Activated CD8-positive, alpha-beta T cell treated with anti-CD3 and anti-CD28 coated beads for 36 hours (primary cell): ENCODE measurements at places on chromosomes 1 and 21. TPM values are rescaled to one million over a fixed set of nuclear protein-coding genes. Genes with fewer than 3 reads are reported as not detected.

- H3K36me3 ChIP-seq, result no peaks in the 10 kb centered on the region
- peaks cover 10% of the 10 kb centered on the region for H3K4me1 ChIP-seq
- H3K27me3 ChIP-seq, result peaks cover 4% of the 10 kb centered on the region
- DNase-seq, result no peak
Observed at GRCh38 chr1:229749992-229750391, 123.9 kb downstream of the URB2 start.

GRCh38 chr1:23370709-23371584 is 1.3 kb upstream of the ZNF436 start:
- no peak overlapping the region for H3K27ac ChIP-seq
- H3K4me1 ChIP-seq, result peaks cover 24% of the 10 kb centered on the region
- H3K27me3 ChIP-seq, result no peaks in the 10 kb centered on the region
- no peak for DNase-seq

DNA sequence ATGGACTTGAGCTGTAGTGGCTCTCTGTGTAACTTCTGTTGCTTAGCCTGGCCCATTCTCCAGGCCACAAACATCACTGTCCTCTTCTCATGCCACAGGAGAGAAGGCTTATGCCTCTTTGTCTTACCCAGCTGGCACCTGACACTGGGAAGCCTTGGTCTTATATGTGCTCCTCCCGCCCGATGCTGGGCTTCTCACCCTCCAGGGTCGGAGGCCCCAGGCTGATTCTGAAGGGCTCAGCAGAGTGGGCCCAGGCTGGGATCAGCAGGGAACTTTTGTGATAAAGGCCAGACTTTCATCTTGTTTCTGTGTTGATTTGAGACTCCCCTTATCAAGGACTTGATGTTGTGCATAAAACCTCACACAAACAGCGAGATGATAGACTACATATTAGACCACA is 29.8 kb downstream of the TRPM2 start:
- no peak overlapping the region for H3K27ac ChIP-seq
- no peak for DNase-seq
- H3K4me3 ChIP-seq, result no peak overlapping the region
- no peaks in the 10 kb centered on the region for H3K4me1 ChIP-seq
- H3K27me3 ChIP-seq, result no peaks in the 10 kb centered on the region

GRCh38 chr1:10793129-10793651 is 3.3 kb downstream of the CASZ1 start:
- no peak overlapping the region for H3K27ac ChIP-seq
- H3K36me3 ChIP-seq, result no peaks in the 10 kb centered on the region
- DNase-seq, result peak; percentile 26
- peaks cover 44% of the 10 kb centered on the region for H3K27me3 ChIP-seq
- H3K4me3 ChIP-seq, result peak overlapping the region; percentile 1

- DNase-seq, result peak; percentile 73
- no peaks in the 10 kb centered on the region for H3K36me3 ChIP-seq
- H3K4me1 ChIP-seq, result peaks cover 12% of the 10 kb centered on the region
- H3K4me3 ChIP-seq, result no peak overlapping the region
- no peaks in the 10 kb centered on the region for H3K27me3 ChIP-seq
Observed at GRCh38 chr1:180632326-180633056, 669 bp downstream of the XPR1 start.

DNA sequence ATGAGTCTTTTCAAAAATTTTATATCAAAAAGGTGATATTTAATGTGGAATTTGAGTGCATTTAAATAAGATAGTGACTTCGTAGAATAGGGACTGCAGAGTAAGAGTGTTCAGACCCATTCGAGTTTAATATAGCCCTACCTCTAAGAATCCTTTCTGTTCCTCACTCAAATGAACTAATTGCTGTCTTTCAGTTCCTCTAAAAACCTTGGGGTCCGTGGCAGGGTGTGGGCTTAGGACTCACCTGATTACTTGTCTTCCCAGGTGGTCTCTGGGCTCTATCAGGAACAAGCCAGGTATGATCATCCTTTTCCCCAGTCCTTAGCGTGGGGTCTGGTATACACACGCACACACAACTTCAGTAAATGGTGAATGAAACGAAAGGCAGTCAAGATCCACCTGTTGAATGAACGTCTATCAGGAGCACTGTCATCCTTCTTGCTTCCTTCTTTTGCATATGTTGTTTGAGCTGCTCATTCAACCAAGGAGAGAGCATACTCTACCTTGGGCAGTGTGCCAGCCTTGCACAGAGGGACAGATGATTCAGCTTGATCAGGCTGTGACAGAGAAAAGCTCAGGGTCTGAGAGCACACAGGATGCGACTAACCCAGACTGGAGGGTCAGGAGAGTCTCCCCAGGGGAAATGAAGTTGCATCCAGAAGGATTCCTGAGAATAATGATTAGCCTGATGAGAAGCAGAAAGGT is 1.2 kb upstream of the RNF11 start:
- peak overlapping the region; percentile 90 for H3K27ac ChIP-seq
- no peaks in the 10 kb centered on the region for H3K36me3 ChIP-seq
- H3K27me3 ChIP-seq, result no peaks in the 10 kb centered on the region
- H3K4me1 ChIP-seq, result peaks cover 27% of the 10 kb centered on the region

DNA sequence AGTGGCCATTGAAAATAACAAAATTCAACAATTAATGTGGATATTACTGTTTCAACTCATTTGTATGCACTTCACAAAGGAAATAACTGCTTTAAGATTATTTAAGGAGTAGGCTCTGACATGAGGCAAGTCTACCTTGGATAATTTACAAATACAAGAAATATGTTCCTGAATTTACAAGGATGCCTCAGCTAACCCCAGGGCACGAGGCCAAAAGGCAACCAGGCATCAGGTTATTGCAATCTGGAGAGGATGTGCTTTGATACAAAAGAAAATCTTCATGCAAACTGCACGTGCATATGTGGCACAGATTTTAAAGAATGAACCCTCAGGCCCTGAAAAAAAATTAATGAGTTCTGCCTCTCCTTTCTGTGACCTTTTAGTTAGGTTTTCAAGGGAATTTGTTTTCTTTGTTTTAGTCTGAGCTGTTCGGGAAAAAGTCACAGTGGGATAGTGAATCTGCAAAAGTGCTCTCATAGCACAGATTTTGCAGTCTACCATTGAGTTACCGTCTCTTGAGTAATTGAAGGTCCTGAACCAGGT is 1304.2 kb upstream of the ADGRL4 start:
- H3K4me3 ChIP-seq, result no peak overlapping the region
- DNase-seq, result no peak
- no peaks in the 10 kb centered on the region for H3K4me1 ChIP-seq

GRCh38 chr1:166907763-166908162 is 31.7 kb upstream of the TADA1 start:
- H3K4me3 ChIP-seq, result no peak overlapping the region
- peaks cover 3% of the 10 kb centered on the region for H3K27me3 ChIP-seq
- no peak overlapping the region for H3K27ac ChIP-seq
- H3K36me3 ChIP-seq, result no peaks in the 10 kb centered on the region
- peaks cover 14% of the 10 kb centered on the region for H3K4me1 ChIP-seq
- DNase-seq, result no peak

DNA sequence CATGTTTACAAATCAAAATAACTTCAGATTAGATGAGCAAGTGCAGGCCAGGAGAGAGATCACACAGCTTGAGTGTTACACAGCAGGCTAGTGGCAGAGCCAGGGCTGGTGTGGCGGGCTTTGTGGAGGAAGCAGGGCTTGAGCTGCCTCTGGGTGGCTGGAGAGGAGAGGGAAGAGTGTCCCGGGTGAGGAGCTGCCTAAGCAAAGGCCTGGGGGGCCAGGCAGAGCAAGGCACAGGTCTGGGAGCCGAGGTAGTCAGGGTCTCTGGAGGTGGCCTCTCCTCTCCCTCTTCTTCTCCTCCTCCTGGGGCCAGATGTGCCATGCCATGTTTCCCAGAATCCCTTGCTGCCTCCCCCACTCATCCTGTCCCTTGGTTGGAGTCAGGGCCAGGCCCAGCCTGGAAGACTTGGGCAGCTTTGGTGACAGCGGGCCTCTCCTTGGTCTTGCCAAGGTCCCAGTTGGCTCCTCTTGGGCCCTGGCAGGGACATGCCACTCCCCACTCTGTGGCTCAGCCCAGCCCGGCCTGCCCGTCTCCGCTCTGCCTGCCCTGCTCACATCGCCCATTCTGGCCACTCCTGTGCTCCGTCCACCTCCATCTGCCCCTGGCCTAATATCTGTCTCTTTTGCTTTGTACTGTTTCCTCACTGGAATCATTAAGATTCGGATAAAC is 70.3 kb downstream of the PTPRU start:
- peaks cover 3% of the 10 kb centered on the region for H3K27me3 ChIP-seq
- H3K36me3 ChIP-seq, result no peaks in the 10 kb centered on the region
- H3K4me3 ChIP-seq, result no peak overlapping the region

GRCh38 chr1:53326088-53326597 is 1.7 kb downstream of the LRP8 start:
- H3K27me3 ChIP-seq, result no peaks in the 10 kb centered on the region
- H3K4me3 ChIP-seq, result peak overlapping the region; percentile 97
- H3K4me1 ChIP-seq, result peaks cover 19% of the 10 kb centered on the region
- peaks cover 47% of the 10 kb centered on the region for H3K36me3 ChIP-seq
- H3K27ac ChIP-seq, result peak overlapping the region; percentile 97

- no peak for DNase-seq
- H3K36me3 ChIP-seq, result no peaks in the 10 kb centered on the region
- no peaks in the 10 kb centered on the region for H3K4me1 ChIP-seq
- H3K27me3 ChIP-seq, result peaks cover 22% of the 10 kb centered on the region
Observed at GRCh38 chr1:22602060-22602740, 34.2 kb upstream of the C1QA start.

- no peaks in the 10 kb centered on the region for H3K27me3 ChIP-seq
- no peaks in the 10 kb centered on the region for H3K4me1 ChIP-seq
Observed at GRCh38 chr1:16998589-16998988, 13.1 kb downstream of the ATP13A2 start.

GRCh38 chr1:176560681-176561080 is 97.7 kb downstream of the PAPPA2 start:
- peaks cover 4% of the 10 kb centered on the region for H3K27me3 ChIP-seq
- DNase-seq, result no peak
- H3K4me1 ChIP-seq, result no peaks in the 10 kb centered on the region
- no peaks in the 10 kb centered on the region for H3K36me3 ChIP-seq
- no peak overlapping the region for H3K4me3 ChIP-seq
- H3K27ac ChIP-seq, result no peak overlapping the region

- no peaks in the 10 kb centered on the region for H3K27me3 ChIP-seq
- H3K4me1 ChIP-seq, result no peaks in the 10 kb centered on the region
- no peak overlapping the region for H3K27ac ChIP-seq
- no peak for DNase-seq
Observed at GRCh38 chr1:97160818-97161217, 439.2 kb downstream of the PTBP2 start.

GRCh38 chr1:23869051-23869450 is 961 bp upstream of the FUCA1 start:
- H3K27me3 ChIP-seq, result no peaks in the 10 kb centered on the region
- no peak overlapping the region for H3K27ac ChIP-seq
- peak overlapping the region; percentile 76 for H3K4me3 ChIP-seq

GRCh38 chr1:65820983-65821382 is 28.3 kb downstream of the PDE4B start:
- DNase-seq, result no peak
- no peaks in the 10 kb centered on the region for H3K36me3 ChIP-seq
- H3K4me1 ChIP-seq, result no peaks in the 10 kb centered on the region
- no peak overlapping the region for H3K27ac ChIP-seq

- no peaks in the 10 kb centered on the region for H3K36me3 ChIP-seq
- peak overlapping the region; percentile 7 for H3K27ac ChIP-seq
- H3K4me3 ChIP-seq, result no peak overlapping the region
- H3K27me3 ChIP-seq, result no peaks in the 10 kb centered on the region
- no peak for DNase-seq
- peaks cover 8% of the 10 kb centered on the region for H3K4me1 ChIP-seq
Observed at GRCh38 chr21:33924766-33925100, 9.1 kb upstream of the ATP5PO start.

DNA sequence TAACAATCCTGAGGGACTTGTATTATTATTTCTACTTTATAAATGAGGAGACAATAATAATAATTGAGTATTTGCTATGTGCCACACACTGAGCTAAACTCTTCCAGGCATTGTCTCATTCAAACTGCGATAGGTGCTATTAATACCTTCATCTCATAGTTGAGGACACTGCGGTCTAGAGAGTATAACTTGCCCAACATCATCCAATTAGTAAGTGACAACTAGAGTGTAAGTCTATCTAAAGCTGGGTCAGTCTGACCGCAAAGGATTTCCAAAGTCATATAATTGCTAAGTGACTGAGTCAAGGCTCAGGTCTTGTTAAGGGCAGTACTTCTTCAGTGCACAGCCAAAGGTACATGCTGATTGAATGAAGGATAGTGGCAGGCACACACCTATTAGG is 9.7 kb downstream of the BCL9 start:
- H3K36me3 ChIP-seq, result no peaks in the 10 kb centered on the region
- no peak overlapping the region for H3K4me3 ChIP-seq
- DNase-seq, result no peak
- no peak overlapping the region for H3K27ac ChIP-seq
- peaks cover 37% of the 10 kb centered on the region for H3K4me1 ChIP-seq

- H3K27me3 ChIP-seq, result peaks cover 1% of the 10 kb centered on the region
- H3K36me3 ChIP-seq, result no peaks in the 10 kb centered on the region
- no peak overlapping the region for H3K4me3 ChIP-seq
- H3K27ac ChIP-seq, result no peak overlapping the region
Observed at GRCh38 chr1:22257290-22258275, 114.7 kb upstream of the WNT4 start.

DNA sequence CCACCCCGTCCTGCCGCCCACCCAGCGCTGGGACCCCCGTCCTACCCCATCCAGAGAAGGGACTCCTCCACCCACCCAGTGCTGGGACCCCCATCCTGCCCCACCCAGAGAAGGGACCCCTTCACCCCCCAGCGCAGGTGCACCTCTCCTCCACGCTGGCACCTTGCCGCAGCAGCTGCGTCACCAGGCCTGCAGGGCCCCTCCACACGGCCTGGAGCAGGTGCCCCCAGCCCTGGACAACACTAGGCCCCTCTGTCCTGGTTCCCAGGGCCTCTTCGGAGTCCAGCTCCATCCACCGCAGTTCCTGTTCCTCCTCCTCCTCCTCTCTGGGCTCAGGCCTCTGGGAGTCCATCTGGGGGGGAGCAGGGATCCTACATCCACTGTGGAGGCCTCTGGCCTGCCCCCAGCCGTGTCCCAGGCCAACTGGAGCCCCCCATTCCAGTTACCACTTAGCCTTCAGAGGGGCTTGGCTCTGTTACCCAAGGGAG is 378 bp downstream of the ANKRD65 start:
- H3K36me3 ChIP-seq, result no peaks in the 10 kb centered on the region
- peaks cover 17% of the 10 kb centered on the region for H3K4me1 ChIP-seq
- H3K27me3 ChIP-seq, result peaks cover 14% of the 10 kb centered on the region
- H3K4me3 ChIP-seq, result no peak overlapping the region

- peaks cover 18% of the 10 kb centered on the region for H3K36me3 ChIP-seq
- H3K27ac ChIP-seq, result peak overlapping the region; percentile 82
- H3K27me3 ChIP-seq, result peaks cover 2% of the 10 kb centered on the region
- H3K4me1 ChIP-seq, result peaks cover 38% of the 10 kb centered on the region
- peak overlapping the region; percentile 81 for H3K4me3 ChIP-seq
Observed at GRCh38 chr1:155241069-155241679, 14.1 kb downstream of the ENTREP3 start.

Gene BTBD19
- total RNA-seq, result 5.6 TPM

Gene LDLRAD1
- not detected for total RNA-seq

Gene DISP1
- total RNA-seq, result 2.1 TPM

Gene HNRNPR
- 203 TPM for total RNA-seq

Gene NEXN
- 2.8 TPM for total RNA-seq

Gene MIXL1
- 0.16 TPM for total RNA-seq

Gene ZSWIM5
- 0.70 TPM for total RNA-seq

Gene HPCA
- 0.49 TPM for total RNA-seq

Gene OR2M7
- not detected for total RNA-seq

Gene SERINC2
- total RNA-seq, result not detected

Gene ADGRL4
- total RNA-seq, result not detected

Gene RGS13
- total RNA-seq, result not detected
